NCI-H2081 (cell line): ENCODE measurements at places on chromosomes 11 and 22.

DNA sequence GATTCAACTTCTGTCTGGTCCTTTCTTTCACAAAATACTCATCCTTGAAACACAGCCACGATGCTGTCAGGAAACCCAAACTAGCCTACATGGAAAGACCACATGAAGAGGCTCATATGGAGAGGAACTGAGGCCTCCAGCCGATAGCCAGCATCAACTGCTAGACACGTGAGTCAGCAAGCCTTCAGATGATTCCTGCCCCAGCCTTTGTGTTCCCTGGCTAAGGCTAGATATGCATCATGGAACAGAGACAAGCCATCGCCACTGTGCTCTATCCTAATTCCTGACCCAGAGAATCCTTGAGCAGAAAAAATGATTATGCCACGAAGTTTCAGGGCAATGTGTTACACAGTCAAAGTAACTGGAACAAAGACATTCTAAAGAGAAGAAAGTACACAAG lies 75.5 kb downstream of the ENTHD1 start:
- no peak for DNase-seq

- DNase-seq = no peak
Measured at GRCh38 chr11:107217444-107217843, 199.2 kb upstream of the GUCY1A2 start.

GRCh38 chr11:63614136-63614671 lies at the start of gene PLAAT3:
PLAAT3 (minus strand) TSS chr11:63614433; CDS start chr11:63614014, 419 bp downstream.
- peak; percentile 24 for DNase-seq

- no peak for DNase-seq
Measured at GRCh38 chr11:68551223-68551622, 90.7 kb downstream of the PPP6R3 start.

GRCh38 chr11:57288771-57289579 lies 35.8 kb downstream of the TNKS1BP1 start:
- DNase-seq = no peak

DNA sequence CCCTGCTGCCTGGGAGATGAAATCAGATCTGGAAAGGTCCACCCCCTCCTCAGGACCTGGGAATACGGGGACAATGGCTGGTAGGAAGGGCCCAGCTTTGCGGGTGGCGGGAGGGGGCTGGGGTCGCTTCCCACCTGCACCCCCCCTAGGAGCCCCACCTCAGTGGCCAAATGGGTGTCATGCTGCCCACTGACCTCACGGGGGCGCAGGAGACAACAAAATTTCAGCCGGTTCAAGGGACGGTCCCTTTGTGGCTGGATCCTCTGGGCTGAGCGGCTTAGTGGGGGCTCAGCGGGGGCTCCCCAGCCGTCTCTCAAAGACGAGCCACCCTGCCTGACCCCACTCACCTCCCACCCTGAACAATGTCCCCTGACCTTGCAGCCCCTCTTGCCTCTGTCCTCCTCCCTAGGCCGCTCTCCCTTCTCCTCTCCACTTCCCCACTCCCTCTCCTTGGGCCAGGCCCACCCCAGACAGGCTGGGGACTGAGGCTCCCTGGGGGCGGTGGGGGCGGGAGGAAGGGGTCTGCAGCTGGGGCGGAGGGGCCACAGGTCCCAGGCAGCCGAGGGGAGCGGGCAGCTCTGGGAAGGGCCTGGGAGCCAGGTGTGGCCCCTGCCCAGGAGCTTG lies 39.3 kb upstream of the H19 start:
- no peak for DNase-seq

- DNase-seq = no peak
Measured at GRCh38 chr11:123798513-123799252, 7.5 kb downstream of the OR6M1 start.

GRCh38 chr22:24133187-24133965 lies 47.9 kb upstream of the SUSD2 start:
- no peak for DNase-seq

- DNase-seq = no peak
Measured at GRCh38 chr11:23399995-23400394, 539.7 kb upstream of the CCDC179 start.

DNA sequence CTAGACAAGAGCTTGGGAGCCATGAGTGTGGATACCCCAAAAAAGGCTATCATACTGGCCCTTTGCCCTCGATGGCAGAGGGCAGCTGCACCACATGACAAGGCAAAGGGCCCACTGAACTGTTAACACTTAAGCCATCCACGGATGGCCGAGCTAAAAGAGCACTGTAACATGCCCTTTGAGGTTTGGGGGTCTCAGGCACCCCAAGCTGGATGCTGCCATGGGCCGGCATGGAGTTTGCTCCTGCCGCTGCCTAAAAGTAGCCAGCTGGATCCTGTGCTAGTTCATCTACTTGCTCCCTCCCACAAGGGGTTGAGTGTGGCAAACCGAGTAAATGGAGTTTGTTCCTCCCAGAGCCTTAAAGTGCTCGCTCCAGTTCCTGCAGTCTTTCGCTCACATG lies 383.2 kb upstream of the LRRC4C start:
- no peak for DNase-seq

- peak; percentile 33 for DNase-seq
Measured at GRCh38 chr11:101866619-101867491, 48.0 kb upstream of the CEP126 start.

- no peak for DNase-seq
Measured at GRCh38 chr11:86511086-86511551, 136.4 kb downstream of the CCDC81 start.

DNA sequence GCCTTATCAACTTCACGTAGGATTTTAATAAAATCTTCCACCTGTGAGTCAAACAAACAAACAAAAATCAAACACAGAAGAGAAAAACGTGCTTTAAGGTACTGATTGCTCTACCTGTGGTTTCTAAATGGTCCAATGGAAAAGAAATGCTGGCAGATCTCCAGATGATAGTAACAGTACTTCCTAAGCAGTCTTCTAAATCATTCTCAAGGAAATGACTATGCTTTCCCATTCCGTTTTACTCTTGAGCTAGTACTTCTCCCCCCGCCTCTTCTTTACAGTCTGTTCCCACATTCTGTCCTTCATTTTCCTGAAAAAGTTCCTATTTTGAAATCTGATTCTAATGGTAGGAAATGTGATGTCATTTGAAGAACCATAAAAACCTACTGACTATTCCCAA lies 25.4 kb downstream of the SAAL1 start:
- DNase-seq = no peak

- DNase-seq = no peak
Measured at GRCh38 chr11:134313379-134313778, 18.4 kb upstream of the GLB1L2 start.

DNA sequence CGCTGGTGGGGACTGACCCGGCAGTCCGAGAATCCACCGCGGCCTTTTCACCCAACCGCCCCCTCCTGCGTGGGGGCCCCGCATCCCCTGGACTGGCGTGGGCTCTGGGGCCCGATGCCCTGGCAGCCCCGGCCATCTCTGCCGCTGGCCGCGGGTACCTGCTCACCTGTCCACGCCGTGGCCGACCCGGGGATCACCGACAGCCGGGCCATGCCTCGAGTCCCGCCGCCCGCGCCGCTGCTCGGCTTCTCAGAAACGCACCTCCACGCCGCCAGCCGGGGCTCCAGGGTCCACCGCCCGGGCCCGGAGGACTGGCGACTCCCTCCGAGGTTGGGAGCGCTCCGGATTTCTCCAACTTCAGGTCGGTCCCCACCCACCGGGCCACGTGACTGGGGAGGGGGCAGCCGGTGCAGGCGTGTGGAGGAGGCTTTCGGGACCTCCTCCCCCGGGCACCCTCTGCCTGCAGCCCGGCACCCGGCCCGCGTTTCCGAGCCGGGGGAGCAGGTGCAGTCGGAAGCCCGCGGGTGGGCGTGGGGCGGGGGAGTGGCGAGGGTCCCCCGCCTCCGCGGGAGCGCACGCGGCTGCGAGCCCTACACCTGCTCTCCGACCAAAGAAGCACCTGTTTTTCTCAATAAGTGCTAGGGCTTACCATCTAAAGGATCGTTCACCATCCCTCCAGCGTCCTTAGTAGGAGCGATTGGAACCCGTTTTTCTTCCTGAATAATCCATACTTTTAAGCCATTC lies 554 bp upstream of the NRIP3 start:
- DNase-seq = no peak

DNA sequence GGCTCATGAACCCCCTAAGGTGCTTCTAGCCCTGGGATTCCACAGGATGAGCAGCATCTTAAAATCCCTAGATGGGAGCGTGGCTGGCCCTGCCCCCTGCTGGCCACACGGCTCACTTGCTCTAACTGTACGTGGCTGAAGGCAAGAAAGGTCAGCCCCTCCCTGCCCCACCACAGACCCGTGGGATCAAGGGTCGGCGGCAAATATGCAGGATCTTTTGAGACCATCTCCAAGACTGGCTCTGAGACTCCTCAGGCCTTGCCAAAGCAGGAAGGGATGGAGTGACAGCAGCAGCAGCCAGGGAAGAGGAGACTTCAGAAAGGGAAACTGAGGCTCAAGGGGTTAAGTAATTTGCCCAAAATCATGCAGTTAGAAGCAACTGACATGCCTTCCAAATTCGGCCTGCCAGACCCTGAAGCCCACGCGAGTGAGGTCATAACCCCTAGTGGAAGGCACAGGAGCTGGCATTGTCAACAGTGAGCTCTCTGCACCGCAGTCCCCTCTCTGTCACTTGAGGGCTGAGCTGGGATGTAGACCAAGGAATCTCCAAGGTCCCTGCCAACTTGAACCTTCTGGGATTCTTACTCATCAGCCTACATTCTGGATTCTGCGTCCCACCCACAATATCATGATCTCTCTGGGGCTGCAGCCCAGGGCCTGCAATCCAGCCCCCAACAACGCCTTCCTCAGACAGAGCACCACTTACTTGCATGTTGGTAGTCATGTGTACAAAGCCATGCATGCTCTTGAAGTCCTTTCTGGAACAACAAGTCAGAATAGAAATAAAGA lies 31.4 kb downstream of the CREB3L1 start:
- peak; percentile 68 for DNase-seq

DNA sequence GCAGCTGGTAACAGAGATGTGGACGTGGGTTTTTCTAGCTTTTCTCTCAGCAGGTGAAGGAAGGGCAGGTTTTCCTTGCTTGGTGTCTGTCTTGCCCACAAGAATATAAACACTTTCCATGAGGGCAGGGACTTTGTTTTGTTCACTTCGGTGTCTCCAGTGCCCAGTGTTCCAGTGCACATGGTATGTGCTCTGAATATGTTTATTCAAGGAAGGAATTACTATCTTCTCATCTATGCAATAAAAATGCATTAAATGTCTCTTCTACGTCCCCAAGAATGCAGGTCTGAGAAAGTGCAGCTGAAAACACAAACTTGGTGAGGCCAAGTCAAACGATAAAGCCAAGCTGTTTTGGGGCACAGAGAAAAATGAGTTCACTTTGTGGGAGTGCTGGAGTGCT lies 56.3 kb upstream of the PLET1 start:
- DNase-seq = no peak

DNA sequence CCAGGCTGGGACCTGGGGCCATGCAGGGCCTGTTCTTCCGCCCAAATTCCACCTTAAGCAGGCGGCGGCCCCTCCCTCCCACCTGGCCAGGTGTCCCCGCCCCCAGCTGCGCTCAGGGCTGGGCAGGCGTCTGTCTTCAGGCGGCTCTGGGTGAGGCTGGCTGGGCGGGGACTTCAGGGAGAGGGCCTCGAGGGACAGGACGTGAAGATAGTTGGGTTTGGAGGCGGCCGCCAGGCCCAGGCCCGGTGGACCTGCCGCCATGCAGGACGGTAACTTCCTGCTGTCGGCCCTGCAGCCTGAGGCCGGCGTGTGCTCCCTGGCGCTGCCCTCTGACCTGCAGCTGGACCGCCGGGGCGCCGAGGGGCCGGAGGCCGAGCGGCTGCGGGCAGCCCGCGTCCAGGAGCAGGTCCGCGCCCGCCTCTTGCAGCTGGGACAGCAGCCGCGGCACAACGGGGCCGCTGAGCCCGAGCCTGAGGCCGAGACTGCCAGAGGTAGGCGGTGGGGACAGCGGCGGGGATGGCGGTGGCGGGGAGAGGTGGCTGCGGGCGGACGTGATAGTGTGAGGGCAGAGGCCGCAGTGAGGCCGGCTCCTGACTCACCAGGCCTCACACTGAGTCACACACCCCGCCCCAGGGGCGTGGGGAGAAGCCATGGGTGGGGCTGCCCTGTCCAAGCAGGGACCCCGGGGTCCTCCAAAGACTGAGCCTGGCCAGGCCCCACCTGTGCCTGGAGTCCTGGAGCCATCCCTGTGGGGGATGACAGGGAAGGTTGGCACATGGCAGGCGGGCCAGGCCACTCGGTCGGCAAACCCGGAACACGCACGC lies at the start of gene PKP3:
TSS of gene PKP3 (plus strand) at position 176 of the 824 bp plus-strand sequence. CDS start at position 260, 84 bp downstream.
- DNase-seq = peak; percentile 75

DNA sequence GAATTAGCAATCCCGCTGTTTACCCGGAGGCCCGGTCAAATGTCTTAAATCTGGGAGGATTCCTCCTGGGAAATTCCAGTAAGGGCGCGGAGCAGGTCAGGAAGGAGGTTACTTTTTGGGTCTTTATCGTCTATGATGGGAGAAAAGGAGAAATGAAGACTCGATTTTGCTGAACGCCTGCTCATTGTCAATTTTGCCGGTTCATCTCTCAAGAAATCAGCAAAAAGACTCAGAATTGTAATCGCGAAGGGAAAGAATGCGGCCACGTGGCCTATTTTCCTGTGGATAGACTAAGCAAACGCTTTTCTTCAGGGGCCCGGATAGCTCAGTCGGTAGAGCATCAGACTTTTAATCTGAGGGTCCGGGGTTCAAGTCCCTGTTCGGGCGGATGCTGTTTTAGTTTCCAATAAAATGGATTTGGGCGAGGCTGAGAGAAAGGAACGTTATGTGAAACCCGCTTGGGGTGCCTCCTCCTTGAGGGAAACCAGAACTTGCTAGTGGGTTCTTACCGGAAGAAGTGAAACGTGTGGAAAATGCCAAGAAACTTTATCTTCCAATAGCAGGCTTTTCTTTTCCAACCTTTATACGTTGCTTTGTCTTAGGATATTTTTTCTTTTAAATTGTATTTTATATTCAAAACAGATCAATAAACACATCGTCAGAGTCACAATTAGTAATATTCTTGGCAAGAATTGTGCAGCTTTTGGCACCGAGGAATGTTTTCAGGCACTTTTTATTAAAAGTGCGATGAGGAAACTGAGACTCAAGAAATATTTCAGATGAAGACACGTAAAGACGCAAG lies 45.0 kb downstream of the OR4D9 start:
- peak; percentile 27 for DNase-seq

DNA sequence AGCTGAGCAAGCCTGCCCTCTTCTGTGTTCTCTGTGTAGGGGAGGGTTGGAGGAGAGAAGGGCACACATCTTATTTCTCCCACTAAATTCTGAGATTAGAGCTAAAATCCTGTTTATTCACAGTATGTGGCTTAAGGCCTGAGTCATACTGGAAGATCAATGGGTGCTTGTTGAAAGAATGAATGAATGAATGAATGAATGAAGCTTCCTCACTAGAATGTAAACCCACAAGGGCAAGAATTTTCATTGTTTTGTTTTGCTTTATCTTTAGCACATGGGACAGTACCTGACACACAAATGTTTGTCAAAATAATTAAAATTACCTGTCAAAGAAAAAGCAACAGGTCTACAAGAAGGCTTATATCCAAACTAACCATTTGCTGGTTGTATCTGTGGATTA lies 50.6 kb upstream of the PAK1 start:
- no peak for DNase-seq

GRCh38 chr11:13761716-13762115 lies 93.2 kb downstream of the FAR1 start:
- DNase-seq = no peak

- DNase-seq = peak; percentile 36
Measured at GRCh38 chr11:113908098-113908497, 3.5 kb downstream of the HTR3B start.
